ENCODE measurements at places on chromosomes 7 and 10. TPM values are rescaled to one million over a fixed set of nuclear protein-coding genes. Genes with fewer than 3 reads are reported as not detected.

DNA sequence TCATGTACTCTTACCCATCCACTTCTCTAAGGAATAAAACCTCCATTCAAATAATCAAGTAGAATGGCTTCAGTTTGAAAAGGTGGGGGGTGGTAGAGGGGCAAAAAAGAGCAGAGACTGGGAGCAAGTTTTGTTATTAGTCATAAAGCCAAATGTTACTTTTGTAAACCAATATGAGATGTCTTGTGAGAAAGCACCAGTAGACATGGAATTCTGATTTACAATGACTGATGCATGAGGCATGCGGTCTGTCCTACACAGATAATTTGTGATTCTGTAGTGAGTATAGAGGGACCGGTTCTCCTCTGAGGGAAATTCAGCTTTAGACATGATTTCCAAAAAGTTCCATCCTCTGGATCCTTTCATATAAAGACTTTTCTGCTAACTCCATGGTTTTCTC is 12.9 kb upstream of the ABCA13 start:
- no peak for DNase-seq

The RSPH10B gene
- 1.0 TPM for polyA plus RNA-seq

GRCh38 chr10:78433766-78434535 is 400.3 kb downstream of the RPS24 start:
- DNase-seq, result no peak

The LRRC61 gene
- 21.9 TPM for polyA plus RNA-seq

The GDF2 gene
- not detected for polyA plus RNA-seq

GRCh38 chr10:49654036-49654693 is 25.3 kb upstream of the C10orf53 start:
- DNase-seq, result no peak

GRCh38 chr10:90389876-90390275 is 468.0 kb downstream of the HTR7 start:
- DNase-seq, result no peak

DNA sequence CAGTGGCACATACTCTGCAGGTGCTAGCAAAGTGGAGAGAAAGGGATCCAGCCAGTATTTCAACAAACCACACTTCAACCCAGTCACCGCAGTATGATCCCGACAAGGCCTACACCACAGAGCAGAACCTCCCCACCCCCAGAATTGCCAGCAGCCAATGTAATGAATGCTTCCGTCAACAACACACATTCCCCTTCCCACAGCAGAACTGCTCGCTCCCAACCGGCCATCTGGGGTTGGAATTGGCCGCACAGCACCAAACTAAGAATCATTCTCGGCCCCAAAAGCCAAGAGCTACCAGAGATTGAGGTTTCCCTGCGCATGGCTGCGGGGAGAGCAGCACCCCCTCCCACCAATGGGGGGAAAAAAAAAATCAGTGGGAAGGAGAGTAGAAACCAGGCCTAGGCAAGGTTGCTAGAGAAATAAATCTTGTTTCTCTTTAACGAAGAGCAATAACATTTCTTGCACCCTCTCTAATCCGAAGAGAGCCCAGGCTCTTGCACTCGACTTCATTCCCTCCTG is 1.1 kb downstream of the WASL start:
- peak; percentile 71 for DNase-seq

DNA sequence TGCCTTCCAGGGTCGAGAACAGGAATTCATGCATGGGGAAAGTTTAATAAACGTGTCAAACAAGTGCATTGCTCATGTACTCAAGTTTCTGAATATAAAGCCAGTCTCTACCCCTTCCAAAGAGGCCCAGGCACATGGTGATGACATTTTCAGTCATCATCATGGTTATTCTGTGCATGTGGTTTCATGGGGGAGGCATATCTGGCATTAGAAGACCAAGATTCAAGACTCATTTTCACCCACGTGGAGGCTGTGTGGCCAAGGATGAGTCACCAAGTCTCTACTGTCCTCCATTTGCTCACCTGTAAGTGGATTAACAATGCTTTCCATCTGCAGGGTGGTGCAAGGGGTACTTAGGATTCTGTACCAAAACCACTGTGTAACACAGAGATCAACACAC is 34.0 kb upstream of the CNPY1 start:
- no peak for DNase-seq

- DNase-seq, result no peak
These were observed 35.1 kb downstream of the SMNDC1 start for GRCh38 chr10:110269374-110270318.

DNA sequence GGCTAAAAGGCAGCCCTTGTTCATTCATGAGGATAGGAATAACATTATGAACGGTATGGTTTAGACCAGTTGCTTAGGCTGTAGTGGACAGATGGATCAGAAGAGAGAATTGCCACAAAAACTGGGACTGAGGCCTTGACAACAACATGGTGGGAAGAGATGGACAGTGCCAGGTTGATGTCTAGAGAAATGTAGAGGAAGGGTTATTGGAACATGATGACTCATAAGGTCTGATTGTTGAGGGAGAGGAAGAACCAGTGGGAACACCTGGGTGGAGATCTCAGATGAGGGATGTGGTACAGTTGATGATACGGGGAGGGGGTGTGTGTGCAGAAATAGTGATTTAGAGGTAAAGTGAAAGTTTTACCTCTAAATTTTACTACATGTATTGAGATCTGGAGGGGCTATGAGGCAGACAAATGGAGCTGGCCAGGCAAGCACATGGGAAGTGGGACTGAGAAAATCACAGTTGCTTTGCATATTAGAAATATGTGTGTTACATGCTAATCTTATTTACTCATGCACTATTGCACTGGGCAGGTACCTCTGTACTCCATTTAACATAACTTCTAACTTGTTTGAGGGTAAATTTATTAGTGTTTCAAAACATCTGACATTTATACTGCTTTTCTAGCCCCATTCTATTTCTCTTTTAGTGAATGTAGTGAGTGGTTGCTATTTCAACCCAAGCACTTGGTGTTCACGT is 65.6 kb downstream of the PLCE1 start:
- no peak for DNase-seq

DNA sequence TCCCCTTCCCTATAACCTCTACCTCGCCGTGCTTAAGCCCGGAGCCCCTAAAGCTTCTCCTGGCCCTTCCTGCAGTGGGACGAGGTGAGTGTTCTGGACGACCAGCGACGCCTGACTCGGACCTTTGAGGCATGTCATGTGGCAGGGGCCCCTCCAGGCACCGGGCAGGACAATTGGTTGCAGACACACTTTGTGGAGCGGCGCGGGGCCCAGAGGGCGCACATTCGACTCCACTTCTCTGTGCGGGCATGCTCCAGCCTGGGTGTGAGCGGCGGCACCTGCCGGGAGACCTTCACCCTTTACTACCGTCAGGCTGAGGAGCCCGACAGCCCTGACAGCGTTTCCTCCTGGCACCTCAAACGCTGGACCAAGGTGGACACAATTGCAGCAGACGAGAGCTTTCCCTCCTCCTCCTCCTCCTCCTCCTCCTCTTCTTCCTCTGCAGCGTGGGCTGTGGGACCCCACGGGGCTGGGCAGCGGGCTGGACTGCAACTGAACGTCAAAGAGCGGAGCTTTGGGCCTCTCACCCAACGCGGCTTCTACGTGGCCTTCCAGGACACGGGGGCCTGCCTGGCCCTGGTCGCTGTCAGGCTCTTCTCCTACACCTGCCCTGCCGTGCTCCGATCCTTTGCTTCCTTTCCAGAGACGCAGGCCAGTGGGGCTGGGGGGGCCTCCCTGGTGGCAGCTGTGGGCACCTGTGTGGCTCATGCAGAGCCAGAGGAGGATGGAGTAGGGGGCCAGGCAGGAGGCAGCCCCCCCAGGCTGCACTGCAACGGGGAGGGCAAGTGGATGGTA is 9.2 kb downstream of the EPHB6 start:
- no peak for DNase-seq

The NEURL1 gene
- polyA plus RNA-seq, result 0.90 TPM

The LIPN gene
- not detected for polyA plus RNA-seq

The LMTK2 gene
- polyA plus RNA-seq, result 13.7 TPM

DNA sequence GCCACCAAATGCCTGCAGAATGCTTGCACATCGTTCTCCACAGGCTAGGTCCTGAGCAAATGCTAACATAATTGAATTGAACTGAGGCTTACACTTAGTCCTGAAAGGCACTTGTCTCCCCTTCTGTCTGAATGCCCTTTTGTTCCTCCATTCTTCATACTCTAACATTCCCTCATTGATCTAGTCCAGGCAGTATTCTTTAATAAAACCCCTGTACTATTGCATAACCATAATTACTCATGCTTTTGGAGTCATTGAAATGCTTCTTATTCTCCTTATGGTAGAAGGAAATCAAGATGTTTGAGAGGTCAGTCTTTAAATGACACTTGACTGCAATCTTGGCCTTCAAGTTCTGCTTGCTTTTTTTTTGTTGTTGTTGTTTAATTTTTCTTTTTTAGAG is 7.1 kb downstream of the PI4K2A start:
- no peak for DNase-seq
